ENCODE measurements at places on chromosomes 3 and 15.
A peak's percentile ranks its signal among the peaks of the same experiment; 100 is the strongest.

DNA sequence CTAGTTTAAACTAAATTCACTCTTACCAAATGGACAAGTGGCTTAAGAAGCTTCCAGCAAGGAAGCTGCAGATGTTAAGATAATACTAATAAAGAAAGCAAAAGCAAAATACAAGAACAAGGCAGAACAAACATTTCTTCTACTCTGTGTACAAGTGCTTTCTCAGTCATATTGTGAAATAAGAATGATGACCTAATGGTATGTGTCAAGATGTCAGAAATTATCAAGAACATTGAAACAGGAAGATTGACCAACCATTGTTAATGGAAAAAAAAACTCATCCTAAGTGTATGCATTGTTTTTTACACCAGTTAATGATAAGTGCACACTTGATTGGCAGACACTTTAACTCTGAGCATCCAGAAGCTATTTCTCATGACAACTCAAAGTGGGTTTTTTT, 65.4 kb upstream of the P2RY1 start:
- no peak for DNase-seq

- DNase-seq = no peak
These were observed 95.8 kb upstream of the TNFAIP8L3 start for GRCh38 chr15:51190424-51191068.

GRCh38 chr3:148600440-148600839, 97.3 kb upstream of the AGTR1 start:
- no peak for DNase-seq

- no peak for DNase-seq
These were observed 9.5 kb upstream of the MESP2 start for GRCh38 chr15:89766357-89767311.

GRCh38 chr3:71784914-71785531, at the start of gene PROK2:
Gene PROK2 (minus strand): TSS chr3:71785148. CDS start chr3:71785052, 96 bp downstream.
- DNase-seq = peak; percentile 70

DNA sequence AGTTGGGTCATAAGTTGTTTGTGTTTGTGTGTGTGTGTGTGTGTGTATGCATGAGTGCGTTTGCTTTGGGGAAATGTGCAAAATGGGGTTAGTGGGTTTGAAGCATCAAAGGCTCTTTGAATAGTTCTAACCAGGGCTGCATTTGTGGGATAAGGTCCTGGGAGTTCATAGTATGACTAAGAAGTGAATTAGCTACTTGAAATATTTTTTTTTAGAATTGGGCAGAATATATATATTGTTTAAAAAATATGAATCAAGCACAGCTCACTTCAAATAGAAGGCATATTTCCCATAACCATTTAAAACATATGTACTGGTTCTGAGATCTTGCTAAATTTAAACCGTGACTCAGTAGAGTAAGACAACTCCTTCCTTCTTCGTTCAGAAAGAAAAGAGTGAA, 43.1 kb downstream of the IGF2BP2 start:
- DNase-seq = no peak

GRCh38 chr3:43028001-43028400, 48.9 kb downstream of the GASK1A start:
- no peak for DNase-seq

GRCh38 chr3:4270720-4271119, 32.4 kb upstream of the SETMAR start:
- no peak for DNase-seq

DNA sequence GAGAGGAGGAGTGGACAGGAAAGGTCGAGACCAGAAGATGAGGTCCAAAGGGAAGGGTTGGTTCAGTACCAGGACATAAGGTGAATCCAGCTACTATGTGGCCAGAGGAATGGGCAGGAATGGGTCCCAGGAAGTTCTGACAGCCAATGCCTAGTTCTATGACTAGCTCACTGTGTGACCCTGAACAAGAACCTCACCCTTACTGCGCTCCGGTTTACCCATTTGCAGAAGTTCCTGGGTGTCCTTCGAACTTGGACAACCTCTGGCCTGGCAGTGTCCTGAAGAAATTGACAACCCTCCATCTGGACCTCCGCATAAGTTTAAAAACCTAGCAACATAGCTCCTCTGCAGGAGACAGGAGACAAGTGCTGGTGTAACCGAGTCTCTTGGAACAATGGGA, 12.2 kb upstream of the PSTPIP1 start:
- DNase-seq = no peak

GRCh38 chr15:74635228-74635627, 19.6 kb downstream of the CLK3 start:
- no peak for DNase-seq

GRCh38 chr15:51731549-51732267, 5.7 kb downstream of the LYSMD2 start:
- no peak for DNase-seq

DNA sequence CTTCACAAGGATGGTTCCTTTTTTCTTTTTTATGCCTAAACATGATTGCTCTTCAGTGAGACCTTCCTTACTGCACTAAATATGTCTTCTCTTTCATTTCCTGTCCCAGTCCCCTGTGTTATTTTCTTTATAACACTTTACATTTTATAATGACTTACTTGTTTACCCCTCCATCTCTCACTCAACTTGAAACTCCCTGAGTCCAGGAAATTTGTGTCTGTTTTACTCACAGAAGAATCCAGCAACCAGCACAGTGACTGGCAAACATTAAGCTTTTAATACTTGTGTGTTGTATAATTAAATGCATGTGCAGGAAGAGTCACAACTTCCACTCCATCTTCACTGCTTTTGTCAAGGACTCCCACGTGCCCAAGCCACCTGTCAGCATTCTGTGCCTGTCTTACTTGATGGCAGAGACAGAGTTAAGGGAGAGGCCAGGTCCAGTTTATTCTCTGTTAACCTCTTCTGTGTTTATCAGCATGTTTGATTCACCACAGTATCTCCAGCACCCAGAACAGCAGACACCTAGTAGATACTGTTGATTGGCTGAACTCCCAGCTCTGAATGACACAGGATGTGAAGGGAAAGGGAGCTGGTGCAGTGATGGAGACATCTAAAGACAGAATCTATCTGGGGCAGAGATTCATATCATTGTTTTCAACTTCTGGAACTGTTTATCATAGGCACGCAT, 42.8 kb downstream of the SSR3 start:
- no peak for DNase-seq

- DNase-seq = no peak
These were observed 138.3 kb upstream of the UBP1 start for GRCh38 chr3:33578325-33579177.
